SK-N-MC (cell line): ENCODE measurements at places on chromosomes 6 and 20.

GRCh38 chr6:45655745-45656476, 278.2 kb upstream of the SUPT3H start:
- DNase-seq = no peak

GRCh38 chr6:13285705-13286104, 42.6 kb downstream of the TBC1D7 start:
- no peak for DNase-seq

DNA sequence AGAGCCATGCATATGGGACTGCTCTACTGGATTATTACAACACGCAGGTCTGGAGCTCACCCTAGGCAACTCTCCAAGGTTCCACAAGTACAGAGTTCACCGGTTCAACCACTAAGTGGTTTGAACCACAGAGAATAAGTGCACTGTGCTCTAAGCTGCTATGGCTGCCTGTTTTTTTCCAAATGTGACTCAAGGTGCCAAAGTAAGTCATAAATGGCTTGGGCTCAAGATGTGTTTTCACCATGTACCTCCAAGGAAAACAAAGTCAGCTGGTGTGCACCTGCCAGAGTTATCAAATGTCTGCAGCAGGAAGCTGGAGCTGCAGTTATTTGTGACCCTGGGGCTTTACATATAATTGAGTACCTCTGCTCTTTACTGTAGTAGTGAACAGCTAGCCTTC, 76.7 kb downstream of the PREP start:
- no peak for DNase-seq

- no peak for DNase-seq
Measured at GRCh38 chr20:58783511-58784011, 67.1 kb downstream of the GNAS-AS1 start.

DNA sequence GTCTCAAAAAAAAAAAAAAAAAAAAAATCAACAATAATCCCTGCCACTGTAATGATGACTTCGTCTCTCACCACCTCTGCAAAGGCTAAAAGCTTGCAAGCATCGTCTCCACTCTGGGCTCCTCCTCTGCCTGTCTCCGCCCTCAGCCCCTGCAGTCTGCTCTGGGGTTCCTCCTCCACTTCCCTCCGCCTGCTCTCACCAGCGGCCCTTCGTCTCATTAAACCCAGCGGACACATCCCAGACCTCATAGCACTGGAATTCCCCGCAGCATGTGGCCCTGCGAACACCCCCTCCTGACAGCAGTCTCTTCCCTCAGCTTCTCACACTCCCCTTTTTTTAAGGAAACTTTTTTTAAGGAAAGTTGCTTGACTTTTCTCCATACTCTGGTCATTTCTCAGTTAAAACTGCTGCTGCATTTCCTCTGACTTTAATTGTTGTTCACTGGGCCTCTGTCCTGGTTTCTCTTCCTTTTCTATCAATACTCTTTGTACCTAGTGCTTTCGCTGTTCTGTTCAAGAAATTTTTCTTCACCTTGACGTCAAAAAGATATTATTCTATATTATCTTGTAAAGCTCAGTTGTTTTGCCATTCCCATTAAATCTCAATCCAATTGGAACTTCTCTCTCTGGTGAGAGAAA, 70.9 kb upstream of the PLEKHG1 start:
- no peak for DNase-seq

DNA sequence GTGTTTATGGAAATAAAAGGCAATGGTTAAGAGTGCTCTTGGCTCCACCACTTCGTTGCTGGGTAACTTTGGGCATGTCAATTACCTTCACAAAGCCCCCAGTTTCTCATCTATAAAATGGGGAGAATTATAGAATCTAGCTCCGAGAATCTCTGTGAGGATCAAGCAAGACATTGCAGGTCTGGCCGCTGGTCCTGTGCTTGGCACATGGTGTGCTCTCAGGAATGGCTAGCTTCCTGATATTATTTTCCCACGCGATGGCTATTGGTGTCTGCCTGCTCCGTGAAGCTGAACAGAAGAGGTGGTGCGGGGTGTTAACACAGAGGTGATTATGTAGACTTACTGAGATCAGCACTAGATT, 57.0 kb downstream of the NOX3 start:
- no peak for DNase-seq

- no peak for DNase-seq
Measured at GRCh38 chr6:87257046-87257445, 65.3 kb upstream of the SMIM8 start.

GRCh38 chr6:144481527-144481926, 196.4 kb downstream of the UTRN start:
- DNase-seq = no peak

GRCh38 chr6:147909640-147910039, 401.1 kb downstream of the SAMD5 start:
- no peak for DNase-seq

GRCh38 chr6:151494235-151494935, 568 bp downstream of the CCDC170 start:
- DNase-seq = no peak

DNA sequence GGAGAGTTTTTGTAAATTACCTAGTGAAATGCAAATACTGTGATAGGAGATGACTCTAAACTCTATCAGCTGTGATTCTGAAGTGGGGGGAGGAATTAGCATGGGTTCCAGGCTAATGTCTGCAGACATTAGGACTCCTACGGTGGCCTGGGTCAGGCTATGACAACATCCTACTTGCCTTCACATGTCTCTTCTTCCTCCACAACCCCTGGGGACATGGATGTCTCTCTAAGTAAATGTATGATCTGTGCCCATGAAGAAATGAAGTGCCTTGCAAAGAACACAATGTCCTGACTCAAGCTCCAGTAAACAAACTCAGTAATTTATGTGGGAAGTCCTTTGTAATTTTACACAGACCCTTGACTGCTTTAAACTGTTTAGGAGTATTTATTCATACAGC, 165.8 kb upstream of the EEF1E1 start:
- DNase-seq = no peak

DNA sequence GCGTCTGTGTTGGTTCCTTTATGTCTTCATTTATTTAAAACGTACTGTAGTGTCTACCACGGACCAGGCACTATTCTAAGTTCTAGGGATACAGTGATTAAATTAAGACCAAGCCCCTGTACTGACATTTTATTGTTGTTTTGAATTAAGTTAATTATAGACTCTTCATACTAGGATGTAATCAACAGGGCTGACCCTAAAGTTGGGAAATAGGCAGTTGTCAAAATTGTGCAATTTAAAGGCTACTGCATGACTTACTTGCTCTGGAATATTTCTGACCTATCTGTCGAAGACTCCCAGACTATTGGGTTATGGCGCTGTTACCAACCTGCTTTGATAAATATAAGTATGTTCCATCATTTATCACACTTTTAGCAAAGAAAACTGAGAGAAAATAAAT, 6.7 kb downstream of the MYO6 start:
- DNase-seq = no peak

DNA sequence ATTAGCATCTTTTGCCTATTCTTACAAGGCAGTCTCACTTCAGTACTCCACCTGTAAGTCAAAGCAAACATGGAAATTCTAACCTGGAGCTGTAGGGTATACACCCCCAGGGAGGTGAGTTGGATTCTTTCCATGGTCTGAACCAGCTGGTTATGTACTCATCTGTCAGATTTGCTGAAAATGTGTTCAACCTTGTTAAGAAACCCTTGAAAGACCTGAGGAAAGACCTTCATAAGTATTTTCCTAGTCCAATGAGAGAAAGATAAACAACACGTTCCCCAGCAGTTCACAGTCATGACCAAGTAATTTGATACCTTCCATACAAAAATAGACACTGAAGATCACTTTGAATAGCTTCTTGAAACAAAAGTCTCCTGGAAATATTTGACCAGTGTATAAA, 42.5 kb downstream of the ID4 start:
- no peak for DNase-seq

GRCh38 chr6:31621991-31622390, 1.5 kb downstream of the PRRC2A start:
- DNase-seq = no peak

- DNase-seq = no peak
Measured at GRCh38 chr6:35021004-35021403, 120.1 kb downstream of the TCP11 start.

GRCh38 chr6:163180874-163181541, 233.5 kb upstream of the QKI start:
- no peak for DNase-seq
